ENCODE measurements at places on chromosomes 11 and 22.

GRCh38 chr11:6397156-6397555 is 6.9 kb downstream of the SMPD1 start:
- no peak for DNase-seq

DNA sequence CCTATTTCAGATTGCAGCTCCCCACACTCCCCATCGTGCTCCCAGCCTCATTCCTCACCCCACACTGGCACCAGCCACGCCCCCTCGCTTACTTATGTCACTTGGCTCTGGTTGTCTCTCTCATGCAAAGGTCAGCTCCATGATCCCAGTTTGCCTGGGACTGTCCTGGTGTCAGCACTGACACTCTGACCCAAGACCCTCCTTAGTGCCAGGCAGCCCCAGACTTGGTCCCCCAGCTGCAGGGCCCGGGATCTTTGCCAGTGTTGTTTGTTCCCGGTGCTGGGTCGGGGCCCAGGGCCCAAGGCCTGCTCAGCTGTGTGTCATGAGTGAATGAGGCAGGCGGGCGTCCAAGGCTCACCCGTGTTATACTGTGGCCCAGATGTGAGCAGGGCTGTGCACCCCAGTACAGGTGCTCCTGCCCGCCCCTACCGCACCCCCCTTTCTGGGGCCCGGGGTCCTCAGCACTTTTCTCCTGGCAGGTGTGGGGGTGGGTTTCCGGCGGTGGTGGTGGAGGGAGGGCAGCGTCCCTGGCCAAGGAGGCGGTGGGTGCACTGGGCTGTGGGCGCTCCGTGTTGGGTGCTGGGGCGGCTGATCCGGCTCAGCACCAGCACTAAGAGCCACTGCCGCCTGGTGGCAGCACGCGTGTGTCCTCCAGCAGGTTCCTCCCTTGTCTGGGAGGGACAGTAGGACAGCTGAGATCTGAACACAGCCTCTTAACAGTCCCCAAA is 19.5 kb downstream of the IL17REL start:
- peak; percentile 83 for DNase-seq

- DNase-seq: no peak
These were observed 37.4 kb downstream of the CTNND1 start for GRCh38 chr11:57798905-57799559.

DNA sequence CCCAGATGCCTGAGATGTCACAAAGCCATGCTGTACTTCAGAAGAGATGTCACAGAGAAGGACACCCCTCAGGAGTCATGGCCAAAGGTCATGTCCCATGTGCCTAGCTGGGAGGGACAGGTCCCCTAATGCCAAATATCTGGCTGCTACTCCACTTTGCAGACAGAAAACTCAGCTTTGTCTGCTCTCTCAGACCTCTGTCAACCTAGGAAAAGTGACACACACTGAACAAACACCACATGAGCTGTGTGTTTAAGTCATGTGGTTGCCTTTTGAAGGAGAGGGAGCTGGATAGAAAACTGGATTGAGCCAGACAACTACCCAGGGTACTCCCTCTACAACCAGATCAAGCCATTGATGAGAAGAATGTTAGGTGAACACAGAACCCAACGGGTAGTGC is 3.5 kb downstream of the TRIM66 start:
- DNase-seq: no peak

DNA sequence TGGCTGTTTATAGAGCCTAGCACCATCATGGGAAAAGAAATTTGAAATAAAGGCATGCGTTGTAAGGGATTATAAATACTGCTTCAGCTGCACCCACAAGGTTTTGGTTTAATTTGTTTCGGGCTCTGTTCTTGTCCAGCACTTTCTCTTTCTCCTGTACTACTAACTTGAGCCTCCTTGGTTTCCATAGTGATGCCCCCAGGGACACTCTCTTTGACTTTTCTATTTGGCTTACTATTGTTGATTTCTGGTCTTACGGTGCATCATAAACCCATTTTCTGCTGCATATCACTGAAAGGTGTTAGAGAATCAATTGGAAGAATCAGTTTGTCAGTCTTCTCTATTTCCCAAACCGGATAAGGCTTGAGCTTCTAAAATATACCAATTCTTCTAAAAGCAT is 1674.3 kb upstream of the RAG2 start:
- no peak for DNase-seq

GRCh38 chr11:128814856-128815705 is 52.0 kb downstream of the KCNJ1 start:
- DNase-seq: no peak

DNA sequence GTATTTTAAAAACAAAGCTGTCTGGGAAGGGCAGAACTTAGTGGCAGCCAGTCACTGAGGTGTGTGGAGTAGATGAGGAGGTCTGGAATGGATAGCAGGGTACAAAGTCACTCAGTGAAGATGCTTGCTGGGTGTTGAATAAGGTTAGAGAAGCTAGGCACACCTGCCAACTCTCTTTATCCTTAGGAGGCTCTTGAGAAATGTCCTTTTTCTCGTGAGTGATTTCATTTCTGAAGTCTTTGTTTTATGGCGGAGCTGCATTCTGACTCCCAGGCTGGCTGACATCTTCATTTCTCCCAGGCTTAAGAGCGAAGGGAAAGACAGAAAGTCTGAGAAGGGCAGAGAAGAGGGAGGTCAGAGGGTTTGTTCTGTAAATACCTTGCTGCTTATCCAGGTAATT is 31.0 kb downstream of the CECR2 start:
- DNase-seq: no peak

GRCh38 chr11:106159836-106160235 is 82.4 kb downstream of the AASDHPPT start:
- no peak for DNase-seq

DNA sequence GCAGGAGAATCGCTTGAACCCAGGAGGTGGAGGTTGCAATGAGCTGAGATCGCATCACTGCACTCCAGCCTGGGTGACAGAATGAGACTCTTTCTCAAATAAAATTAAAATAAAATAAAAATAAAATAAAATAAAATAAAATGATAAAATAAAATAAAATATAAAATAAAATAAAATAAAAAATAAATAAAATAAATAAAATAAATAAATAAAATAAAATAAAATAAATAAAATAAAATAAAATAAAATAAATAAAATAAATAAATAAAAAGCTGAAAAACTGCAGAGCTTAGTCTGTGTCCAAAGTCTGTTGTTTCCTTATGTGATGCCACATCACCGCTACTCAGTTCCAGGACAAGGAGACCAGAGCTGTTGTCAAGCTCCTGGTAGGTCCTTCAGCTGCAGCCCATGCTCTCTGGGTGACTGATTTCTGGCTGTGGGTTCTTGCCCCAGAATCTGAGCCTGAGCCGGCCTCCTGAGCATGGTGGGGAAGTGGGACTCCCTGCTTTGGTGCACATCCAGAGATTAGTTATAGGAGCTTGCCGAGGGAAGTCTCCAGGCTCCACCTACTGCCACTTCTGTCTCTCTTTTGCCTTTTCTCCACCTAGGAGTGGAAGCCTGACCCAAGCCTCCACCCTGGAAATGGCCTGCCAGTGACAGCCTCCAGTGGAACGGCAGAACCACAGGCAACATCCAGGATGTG is 31.3 kb upstream of the ADA2 start:
- no peak for DNase-seq

Data from activated CD4-positive, alpha-beta memory T cell treated with anti-CD3 and anti-CD28 coated beads for 36 hours (primary cell).